Stimulated activated CD4-positive, alpha-beta T cell treated with anti-CD3 and anti-CD28 coated beads, Interleukin-1b, Interleukin-23, amount 100 ng/mL, for 1 hour (primary cell): ENCODE measurements at places on chromosomes 7 and 10.

- DNase-seq = no peak
Observed at GRCh38 chr10:27372095-27372494, 131.5 kb upstream of the ACBD5 start.

GRCh38 chr7:15306296-15306695 is 255.5 kb downstream of the AGMO start:
- DNase-seq = no peak

- DNase-seq = no peak
Observed at GRCh38 chr10:57579926-57580325, 687.8 kb downstream of the IPMK start.

DNA sequence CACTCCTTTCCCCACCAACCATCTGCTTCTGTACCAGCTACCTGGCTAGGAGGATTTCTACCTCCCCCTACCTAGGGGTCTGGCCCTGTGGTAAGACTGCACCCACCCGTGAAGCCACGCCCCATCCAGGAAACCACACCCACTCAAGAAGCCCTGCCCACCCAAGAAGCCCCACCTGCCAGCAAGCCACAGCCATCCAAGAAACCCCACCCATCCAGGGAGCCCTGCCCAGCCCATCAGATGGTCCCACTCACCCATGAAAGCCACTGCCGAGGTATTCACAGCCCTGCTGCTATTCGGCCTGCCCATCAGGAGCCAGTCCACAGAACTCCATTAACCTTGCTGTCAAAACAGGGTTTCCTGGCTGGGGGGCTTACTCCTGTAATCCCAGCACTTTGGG is 15.6 kb upstream of the MUC3A start:
- DNase-seq = no peak

- no peak for DNase-seq
Observed at GRCh38 chr7:10646194-10646593, 327.5 kb upstream of the PHF14 start.

DNA sequence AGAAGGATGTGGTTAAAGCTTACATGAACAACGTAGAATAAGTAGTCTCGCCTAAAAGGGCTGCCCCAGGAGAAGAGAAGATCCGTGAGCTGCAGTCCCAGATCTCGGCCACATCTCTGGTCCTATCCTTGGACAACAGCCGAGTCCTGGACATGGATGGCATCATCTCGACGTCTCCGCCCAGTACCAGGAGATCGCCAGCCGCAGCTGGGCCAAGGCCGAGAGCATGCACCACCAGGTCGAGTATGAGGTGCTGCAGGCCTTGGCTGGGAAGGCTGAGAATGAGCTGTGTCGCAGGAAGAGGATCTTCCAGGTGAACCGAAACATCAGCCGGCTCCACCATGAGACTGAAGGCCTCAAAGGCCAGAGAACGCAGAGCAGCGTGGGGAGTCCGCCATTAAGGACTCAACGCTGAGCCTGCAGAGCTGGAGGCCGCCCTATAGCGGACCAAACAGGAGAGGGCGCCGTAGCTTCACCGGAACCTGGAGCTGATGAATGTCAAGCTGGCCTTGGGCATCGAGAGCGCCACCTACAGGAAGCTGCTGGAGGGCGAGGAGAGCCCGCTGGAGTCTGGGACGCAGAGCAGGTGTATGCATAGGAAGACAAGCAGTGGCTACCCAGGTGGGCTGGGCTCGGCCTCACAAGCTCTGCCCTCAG is 22.2 kb downstream of the LIPK start:
- DNase-seq = no peak

DNA sequence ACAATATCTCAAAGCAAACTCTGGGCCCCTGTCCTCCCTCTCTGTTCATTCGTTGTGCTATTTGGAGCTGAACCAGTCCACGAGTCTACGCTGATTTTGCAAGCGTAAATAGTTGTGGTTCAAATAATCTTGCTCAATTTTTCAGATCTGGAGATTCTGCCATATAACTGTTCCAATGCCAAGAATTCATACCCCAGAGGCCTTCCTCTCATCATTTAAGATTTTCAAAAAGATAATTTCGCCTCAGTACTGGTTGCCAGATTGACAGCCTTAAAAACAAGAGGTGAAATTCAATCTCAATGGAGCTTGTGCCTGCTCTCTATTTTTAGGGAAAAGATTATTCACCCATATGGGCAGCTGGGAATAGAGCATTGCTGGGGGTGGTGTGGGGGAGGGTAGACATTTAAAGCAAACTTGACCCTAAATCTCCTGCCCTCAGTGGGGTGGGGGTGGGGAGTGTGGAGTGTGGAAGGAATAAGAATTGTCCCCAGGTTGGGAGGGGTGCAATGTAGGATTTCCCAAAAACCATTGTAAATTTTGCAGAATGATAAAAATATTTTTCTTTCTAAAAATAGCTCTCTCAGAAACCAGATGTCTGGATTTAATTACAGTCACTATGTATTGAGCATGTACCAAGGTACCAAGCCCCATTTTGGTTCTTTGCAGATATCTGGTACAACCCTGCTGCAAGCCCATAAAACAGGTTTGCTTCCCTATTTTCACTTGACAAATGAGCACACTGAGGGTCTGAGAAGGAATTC is 104.7 kb upstream of the EEPD1 start:
- no peak for DNase-seq

DNA sequence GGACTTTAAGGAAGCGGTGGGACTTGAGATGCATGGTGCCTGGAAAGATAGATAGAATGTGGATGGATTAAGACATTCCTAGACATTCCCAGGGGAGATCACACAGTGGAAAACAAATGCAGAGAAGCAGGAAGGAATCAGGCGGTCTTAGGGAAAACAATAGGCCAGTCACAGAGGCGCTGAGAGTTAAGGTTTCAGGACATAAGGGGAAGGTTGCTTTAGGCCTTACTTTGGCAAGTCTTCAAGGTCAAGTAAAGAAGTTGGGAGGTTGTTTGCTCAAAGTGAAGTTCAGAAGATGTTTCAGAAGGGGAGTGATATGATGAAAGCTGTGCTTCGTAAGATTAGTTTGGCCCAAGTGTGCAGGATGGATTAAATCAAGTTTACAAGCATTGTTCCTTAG is 109.4 kb downstream of the SUGCT start:
- DNase-seq = no peak

- no peak for DNase-seq
Observed at GRCh38 chr7:35025369-35025870, 11.9 kb downstream of the DPY19L1 start.

DNA sequence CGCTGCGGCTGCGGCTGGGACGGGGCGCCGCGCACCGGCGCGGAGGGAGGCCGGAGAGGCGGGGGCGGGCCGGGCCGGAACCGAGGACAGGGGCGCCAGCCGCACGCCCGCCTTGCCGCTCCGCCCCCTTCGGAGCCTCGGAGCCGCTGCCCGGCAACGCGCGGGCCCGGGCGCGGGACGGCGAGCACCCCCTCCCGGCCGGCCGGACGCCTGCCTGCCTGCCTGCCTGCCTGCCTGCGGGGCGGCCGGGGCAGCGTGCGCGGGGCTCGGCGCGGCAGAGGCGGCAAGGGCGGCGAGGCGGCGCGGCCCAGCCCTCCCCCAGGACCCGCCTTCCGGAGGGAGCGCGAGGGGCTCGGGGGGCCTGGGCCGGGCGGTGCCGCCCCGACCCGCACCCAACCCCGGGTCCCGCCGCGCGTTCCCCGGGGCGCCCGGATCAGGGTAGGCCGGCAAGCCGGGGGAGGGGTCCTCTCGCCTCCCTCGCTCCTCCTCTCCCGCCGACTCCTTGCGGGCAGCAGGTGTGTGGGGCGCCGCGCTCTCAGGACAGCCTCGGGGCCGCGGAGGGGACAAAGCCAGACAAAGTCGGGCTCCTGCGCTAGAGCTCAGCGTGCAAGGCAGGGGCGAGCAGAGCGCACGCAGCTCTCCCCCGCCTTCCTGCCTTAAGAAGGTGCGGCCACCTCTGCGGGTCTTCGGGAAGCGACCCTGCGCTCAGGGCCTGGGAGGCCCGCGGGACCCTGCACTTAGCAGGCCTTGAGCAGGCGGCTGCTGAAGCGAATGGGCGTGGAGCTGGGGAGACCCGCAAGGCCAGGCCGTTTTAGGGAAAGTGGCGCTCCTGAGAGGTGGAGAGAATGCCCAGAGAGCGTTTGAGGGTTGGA is at the start of gene KIAA1549:
KIAA1549 (minus strand) TSS at position 58 of the 872 bp plus-strand sequence. CDS start 120 bp downstream, outside the sequence.
- no peak for DNase-seq

DNA sequence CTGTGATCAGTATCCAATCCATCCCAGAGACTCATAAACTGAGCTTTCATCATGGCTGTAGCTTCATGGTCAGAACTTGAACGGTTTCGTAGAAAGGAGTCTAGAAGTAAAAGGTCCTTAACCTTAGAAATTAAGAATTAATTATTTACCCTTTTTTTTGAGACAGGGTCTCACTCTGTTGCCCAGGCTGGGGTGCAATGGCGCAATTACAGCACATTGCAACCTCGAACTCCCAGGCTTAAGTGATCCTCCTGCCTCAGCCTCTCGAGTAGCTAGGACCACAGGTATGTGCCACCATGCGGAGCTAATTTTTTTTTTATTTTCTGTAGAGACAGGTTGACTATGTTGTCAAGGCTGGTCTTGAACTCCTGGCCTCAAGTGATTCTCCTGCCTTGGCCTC is 41.7 kb downstream of the ATAD1 start:
- DNase-seq = no peak

DNA sequence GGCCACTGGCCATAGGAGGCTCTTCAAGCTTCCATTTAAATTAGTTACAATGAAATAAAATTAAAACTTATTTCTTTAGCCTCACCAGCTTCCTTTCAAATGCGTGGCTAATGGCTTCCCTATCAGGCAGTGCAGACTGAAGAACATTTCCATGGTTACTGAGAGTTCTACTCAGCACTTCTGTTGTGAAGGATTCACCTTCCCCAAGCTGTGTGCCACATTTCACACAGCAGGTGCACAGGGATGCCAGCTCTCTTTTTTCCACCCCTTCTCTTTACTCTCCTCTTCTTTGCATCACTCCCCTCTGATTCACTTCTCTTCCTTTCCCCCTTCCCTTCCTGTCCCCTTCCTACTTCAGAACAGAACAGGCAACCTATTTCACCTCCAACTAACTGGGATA is 833 bp downstream of the GDF2 start:
- DNase-seq = no peak

- DNase-seq = no peak
Observed at GRCh38 chr10:87670586-87670985, 10.9 kb downstream of the PAPSS2 start.

DNA sequence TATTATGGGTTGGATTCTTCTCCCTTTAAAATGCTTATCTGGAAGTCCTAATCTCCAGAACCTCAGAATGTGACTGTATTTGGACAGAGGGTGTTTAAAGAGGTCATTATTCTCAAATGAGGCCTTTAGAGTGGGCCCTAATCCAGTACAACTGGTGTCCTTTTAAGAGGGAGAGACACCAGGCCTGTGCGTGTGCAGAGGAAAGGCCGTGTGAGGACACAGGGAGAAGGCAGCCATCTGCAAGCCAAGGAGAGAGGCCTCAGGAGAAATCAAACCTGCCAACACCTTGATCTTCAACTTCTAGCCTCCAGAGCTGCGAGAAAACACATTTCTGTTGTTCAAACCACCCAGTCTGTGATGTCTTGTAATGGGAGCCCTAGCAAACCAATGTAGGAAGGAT is 235.4 kb upstream of the MYO3A start:
- DNase-seq = no peak

- DNase-seq = no peak
Observed at GRCh38 chr10:114266521-114266920, 27.5 kb downstream of the VWA2 start.

GRCh38 chr10:34985823-34986222 is 104.3 kb downstream of the CUL2 start:
- DNase-seq = no peak

- no peak for DNase-seq
Observed at GRCh38 chr7:113752289-113752688, 166.5 kb downstream of the PPP1R3A start.

DNA sequence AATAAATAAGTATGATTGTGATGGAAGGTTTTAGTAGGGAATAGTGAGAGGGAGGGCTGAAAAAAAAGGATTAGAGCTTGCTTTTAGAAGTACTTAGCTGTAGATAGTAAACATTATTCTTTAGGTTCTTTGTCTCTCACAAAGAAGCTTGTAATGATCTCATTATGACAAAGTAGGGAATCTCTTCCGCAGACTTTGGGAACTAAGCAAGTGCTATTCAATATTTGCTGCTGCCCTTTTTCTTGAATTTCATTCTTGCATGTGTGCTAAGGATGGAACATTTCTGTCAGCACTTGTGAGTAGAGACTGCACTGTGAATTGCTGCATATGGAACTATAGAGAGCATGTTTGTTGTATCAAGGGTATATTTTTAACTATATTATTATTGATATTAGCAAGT is 173.4 kb downstream of the ST7 start:
- DNase-seq = no peak

DNA sequence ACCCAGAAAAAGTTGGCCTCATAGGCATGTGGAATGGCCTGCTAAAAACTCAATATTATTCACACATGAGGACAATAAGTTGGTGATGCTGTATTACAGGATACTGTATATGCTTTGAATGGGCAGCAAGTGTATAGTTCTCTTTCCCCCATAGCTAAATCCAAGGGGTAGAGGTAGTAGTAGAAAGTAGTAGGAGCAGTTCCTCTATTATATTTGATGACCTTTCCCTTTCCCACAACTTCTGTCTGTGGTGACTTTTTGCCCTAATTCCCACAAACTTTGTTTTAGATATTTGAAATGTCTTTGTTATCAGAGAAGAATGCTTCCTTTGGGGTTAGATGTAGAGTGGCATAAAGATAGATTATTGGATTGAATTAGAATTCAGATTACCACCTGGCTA is 154.0 kb upstream of the STEAP4 start:
- DNase-seq = no peak

GRCh38 chr7:152511736-152512135 is 75.9 kb upstream of the KMT2C start:
- DNase-seq = no peak

DNA sequence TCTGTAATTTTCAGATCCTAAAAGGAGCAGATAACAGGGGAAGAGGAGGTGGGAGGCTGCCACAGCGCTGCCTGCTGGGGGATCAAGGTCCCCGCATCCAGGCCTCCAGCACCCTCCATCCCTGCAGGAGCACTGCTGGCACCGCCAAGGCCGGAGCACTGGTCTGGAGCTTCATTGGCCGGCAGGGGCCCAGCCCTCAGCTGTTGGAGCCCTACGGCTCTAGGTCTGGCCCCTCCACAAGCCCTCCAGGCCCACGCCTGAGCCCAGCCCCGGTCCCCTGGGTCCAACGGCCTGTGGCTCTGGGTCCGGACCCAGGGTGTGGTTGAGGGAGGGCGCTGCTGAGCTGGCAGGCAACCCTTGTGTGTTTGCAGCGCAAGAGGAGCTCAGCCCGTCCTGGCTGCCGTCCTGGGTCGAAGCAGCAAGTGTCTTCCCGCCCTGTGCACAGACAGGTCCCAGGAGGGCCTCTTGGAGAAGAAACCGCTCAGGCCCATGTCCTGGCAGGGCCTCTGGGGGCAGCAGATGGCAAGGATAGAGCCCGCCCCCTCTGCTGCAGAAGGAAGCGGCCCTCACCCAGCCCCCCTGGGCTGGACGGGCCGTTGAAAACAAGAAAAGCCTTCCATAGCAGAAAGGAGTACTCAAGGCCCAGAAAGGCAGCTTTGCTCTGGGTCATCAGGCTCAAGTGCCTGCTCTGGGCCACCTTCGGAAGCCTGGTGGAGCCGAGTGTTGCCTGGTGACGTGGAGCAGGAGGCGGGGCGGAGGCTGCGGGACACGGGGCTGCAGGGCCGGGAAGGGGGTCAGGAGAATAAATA is 54.3 kb upstream of the TNRC18 start:
- DNase-seq = no peak
